ENCODE measurements at places on chromosomes 5 and 9.

DNA sequence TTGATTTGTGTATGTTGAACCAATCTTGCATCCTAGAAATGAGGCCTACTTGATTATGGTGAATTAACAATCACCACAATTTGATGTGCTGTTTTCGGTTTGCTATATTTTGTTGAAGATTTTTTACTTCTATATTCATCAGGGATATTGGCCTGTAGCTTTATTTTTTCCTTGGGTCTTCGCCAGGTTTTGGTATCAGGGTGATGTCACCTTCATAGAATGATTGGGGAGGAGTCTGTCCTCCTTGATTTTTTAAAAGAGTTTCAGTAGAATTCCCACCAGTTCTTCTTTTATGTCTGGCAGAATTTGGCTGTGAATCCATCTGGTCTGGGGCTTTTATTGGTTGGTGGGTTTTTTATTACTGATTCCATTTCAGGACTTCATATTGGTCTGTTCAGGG lies 115.2 kb downstream of the CPLANE1 start:
- DNase-seq, result no peak

DNA sequence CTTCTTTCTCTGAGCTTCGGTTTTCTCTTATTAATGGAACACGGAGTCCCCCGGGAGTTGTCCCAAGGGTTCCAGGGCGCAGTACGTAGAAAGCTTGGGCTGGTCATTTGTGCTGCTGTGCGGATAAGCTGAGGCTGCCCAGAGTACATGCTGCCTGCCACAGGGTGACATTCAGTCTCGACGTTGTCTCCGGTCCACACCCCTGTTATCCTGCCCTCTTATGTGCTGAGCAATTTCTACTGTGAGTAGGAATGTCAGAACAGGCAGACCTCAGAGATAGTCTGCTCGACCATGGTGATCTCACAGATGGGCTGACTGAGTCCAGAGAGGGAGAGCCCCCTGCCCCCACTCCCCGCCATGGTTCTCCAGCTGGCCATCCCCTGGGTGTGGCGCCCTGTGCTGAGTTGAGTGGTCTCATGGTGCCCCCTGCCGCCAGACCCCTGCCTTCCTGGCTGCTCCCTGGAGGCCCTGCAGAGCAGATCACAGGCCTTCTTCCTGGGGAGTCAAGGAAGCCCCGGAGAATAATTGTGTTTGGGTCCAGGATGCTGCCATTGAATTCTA lies 124.0 kb downstream of the RGS3 start:
- peak; percentile 60 for DNase-seq

DNA sequence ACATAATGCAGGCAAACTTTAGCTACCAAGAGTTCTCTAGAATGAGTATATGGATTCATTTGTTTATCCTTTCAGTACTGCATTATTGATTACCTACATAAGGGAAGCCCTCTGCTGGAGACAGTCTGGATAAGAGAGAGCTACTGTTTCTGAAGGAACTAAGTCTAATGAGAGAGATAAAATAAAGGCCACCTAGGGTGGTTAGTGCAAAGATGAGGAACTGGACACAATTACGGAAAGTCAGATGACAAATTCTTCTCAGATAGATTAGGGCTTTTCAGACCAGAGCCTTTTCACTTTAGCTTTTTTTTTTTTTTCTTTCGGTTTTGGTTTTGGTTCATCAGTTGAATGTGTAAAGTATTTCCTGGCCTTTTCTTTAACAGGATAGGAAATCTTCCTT lies 31.3 kb downstream of the ISOC1 start:
- no peak for DNase-seq

GRCh38 chr9:8850914-8851313 lies 1051.3 kb upstream of the DMAC1 start:
- DNase-seq, result no peak

- DNase-seq, result no peak
Measured at GRCh38 chr9:71331603-71332002, 210.2 kb upstream of the TRPM3 start.

- DNase-seq, result peak; percentile 71
Measured at GRCh38 chr5:67209141-67209771, 12.7 kb upstream of the CD180 start.

DNA sequence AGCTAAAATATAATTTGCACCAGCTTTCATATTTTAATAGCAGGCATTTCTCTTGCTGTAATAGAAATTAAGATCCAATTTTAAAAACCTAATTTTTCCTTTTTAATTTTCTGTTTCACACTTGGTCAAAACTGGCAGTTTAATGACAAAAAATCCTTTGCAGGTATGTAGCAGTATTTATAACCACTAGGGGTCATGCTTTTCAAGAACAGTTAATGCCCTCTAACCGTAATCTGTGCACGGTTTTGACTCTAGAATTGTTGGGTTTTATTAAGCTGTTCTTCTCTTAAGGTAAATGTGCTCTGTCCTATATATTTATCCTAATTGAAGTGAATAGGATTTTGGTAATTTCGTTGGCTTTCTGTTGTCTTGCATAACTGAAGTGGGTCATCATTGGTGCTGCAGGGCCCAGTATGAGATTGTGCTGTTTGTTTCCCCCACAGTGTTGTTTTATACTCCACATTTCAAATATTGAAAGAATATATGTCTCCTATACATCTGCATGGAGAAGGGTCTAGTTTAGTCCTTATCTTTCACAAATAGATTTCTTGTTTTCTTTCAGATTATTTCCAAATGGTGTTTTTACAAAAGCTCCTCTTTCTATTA lies 107.4 kb downstream of the SCAMP1 start:
- DNase-seq, result no peak

DNA sequence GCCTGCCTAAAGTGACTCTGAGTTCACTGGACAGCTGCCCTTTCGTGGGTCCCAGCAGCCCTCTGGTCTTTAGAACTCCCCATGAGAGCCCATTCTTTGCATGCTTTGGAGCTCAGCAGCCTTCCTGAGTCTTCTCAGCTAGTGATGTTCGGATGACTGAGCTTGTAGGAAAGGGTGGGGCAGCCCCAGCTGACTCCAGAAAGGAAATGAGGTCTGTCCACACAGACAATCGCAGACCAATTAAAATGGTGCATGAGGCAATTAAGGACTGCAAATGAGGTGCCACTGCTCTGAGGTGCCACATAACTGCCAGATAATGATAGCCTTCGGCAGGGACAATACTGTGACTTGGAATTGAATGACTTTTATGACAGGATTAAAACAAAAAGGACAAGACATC lies 25.4 kb upstream of the TOMM5 start:
- DNase-seq, result no peak

DNA sequence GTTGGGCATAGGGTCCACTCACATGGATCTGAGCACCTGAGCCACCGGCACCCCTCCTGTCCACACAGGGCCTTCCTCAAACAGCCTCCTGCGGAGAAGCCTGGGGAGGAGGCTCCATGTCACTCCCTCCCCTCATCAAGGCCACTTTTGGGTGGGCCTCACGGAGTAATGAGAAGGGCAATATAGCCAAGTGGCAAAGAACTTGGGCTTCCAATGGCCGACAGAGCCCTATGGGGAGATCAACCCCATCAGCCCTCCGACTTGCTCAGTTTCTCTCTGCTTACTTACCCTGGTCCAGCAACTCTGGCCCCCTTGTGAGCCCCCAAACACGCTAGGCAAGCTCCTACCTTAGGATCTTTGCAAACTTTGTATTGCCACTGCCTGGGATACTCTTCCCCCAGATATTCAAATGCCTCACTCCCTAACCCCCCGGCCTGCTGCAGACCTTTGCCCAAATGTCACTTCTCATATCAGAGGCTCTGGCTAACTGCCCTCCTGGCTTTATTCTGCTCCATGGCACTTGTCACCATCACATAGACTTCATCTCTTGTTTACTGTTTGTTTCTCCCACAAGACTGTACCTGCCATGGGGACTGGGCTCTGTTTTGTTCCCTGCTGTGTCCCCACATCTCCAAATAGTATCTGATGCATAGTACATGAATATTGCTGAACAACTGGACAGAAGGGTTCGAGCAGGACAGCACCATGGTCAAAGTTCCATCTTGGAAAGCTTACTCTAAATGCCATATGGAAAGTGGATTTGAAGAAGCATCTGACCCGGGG lies 220.8 kb downstream of the FSTL4 start:
- no peak for DNase-seq

DNA sequence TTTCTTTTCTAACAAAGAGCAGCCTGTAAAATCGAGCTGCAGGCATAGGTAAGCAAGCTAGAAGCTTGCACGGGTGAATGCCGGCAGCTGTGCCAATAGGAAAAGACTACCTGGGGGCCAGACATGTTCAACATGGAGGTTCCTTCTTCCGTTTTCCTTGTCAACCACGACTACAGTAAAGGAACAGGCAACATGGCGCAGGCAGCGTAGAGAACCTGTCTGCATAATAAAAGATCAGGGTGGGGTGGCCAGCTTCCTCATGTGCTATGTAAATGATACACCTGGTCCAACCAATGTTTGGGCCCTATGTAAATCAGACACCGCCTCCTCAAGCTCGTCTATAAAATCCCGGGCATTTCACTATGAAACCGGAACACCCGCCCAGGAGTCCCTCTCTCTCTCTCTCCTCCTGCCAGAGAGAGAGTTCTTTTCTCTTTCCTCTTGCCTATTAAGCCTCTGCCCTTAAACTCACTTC lies 103.8 kb upstream of the LIFR start:
- DNase-seq, result no peak

DNA sequence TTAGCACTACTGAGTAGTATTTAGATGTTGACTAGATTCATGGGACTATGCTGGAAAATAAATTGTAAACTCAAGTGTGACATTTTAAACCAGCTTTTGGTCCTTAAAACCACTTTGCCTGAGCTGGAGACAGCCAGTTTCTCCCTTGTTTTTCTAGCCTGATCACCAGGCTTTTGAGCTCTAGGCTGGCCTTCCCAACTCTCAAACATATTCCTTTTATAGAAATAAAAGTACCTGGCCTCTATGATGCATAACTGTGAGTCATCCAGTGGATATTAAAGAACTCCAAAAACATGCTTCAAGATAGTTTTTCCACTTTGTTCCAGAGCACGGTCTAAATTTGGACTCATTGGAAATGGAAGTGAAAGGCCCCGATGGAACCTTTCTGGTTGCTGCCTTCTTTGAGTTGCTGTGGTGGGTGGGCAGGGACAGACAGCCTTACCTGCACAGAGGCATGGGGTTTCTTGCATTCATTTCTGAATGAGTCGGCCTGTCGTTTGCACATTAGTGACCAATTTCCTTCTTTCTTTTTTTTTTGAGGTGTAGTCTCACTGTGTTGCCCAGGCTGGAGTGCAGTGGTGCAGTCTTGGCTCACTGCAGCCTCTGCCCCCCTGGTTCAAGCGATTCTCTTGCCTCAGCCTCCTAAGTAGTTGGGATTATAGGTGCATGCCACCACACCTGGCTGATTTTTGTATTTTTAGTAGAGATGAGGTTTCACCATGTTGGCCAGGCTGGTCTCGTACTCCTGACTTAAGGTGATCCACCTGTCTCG lies 43.1 kb downstream of the TRIO start:
- no peak for DNase-seq

GRCh38 chr5:158958021-158958994 lies 141.4 kb downstream of the EBF1 start:
- DNase-seq, result no peak

GRCh38 chr5:52648726-52649125 lies 139.0 kb upstream of the ITGA1 start:
- DNase-seq, result no peak

DNA sequence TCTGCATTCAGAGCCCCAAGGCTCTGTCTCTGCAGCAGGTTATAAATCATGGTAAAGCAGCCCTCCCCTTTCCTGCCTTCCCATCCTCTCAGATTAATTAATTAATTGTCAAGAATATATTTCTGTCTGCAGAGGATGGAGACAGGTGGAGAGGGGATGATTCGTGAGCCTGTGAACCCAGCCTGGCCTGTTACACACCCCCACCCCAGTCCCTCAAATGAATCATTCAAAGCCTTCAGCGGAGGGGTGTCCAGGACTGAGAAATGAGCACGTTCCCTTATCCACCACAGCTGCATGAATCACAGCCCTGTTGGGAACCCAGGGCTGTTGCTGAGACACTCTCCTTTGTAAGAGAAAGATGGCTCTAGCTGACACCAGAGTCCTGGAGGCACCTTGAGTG lies 56.0 kb downstream of the NIPAL4 start:
- no peak for DNase-seq

DNA sequence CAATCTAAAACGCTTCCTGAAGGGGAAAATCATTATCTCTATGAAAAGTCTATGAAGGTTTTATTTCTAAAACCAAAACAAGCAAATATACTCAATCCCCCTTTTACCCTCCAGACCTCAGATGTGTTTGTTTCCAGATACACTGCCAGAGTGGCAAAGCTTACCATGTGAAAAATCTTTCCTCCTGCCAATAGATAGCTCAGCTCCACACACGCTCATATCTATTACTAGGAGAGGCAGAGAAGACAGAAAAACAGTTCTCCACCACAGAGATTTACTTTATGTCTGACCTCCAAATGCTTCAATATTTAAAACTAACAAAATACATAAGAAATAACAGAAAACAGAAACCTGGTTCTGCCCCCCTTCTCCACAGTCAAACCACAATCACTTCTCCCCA lies 7.0 kb downstream of the IRX2 start:
- DNase-seq, result no peak

- DNase-seq, result no peak
Measured at GRCh38 chr5:171390883-171391677, 3.4 kb downstream of the NPM1 start.

- no peak for DNase-seq
Measured at GRCh38 chr9:127550751-127551150, 61.3 kb upstream of the STXBP1 start.

DNA sequence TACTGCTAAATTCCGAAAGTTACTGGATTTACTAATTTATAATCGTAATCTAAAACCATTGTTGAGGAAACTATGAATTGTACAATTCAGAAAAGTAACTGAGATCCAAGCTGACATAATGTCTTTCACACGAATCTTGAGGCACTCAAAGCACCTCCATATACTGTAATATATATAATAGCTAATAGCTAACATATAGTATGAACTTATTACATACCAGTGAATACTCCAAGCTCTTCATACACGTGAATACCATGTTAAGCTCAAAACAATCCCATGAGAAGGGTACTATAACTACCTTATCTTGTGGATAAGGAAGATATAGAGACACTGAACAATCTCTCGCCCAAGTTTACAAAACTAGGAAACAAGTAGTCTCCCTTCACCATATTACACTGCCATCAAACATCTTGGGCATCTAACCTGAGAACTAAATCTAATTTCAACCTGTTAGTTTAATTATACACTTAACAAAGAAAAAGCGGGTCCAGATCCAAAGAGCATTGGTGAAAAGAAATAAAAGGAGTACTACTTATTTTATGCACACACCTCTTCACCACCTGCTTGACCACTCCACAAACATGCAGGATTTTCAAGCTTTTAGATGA lies 1.0 kb downstream of the NUDCD2 start:
- no peak for DNase-seq

DNA sequence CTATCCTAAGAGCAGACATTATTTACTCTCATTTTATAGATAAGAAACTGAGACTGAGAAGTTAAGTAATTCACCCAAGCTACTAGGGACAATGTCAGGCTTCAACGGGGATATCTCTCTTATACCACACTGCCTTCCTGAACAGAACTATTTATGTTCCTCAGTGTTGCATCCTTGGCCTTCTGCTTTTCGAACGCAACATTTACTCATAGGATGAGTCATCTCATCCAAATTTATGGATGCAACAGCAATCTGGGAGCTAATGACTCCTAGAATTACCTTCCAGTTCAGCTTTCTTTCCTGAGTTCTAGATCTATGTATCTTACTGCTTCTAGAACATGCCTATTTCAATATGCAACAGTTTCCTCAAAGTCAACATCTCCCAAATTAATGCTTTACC lies 103.6 kb upstream of the PAM start:
- DNase-seq, result no peak

- DNase-seq, result no peak
Measured at GRCh38 chr5:170642066-170642735, 138.4 kb downstream of the KCNIP1 start.

Data from endothelial cell (in vitro differentiated cells).